Stimulated activated naive B cell treated with anti-CD40 and anti-IgM and Interleukin-4, amounts not matched to agents 10 μg/mL and 1 μg/mL and 100 μg/mL, for 72 hours (primary cell): ENCODE measurements at places on chromosomes 4 and X.

- no peak for DNase-seq
These were observed 1.4 kb downstream of the ANK2 start for GRCh38 chr4:113050837-113051236.

DNA sequence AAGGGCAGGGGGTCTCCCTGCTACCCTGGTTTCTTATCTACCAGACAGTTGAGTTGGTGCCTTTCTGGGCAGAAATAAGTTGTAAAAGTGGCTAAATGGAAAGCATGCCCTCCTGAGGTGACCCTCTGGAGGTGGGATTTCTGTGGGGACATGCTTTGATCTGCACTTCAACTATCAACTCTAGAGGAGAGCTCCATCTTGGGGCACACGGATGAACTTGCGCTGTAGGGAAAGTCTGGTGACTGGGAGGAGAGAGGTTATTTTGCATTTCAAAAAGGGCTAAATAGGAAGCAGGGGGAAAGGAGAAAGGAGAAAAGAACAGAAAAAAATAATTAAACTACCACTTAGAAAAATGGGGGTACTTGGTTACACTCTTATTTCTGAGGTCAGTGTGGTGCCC is 12.7 kb upstream of the RHOXF2B start:
- no peak for DNase-seq

GRCh38 chr4:185713272-185713671 is 98.7 kb downstream of the SORBS2 start:
- no peak for DNase-seq

GRCh38 chr4:3246458-3247398 is 2.2 kb upstream of the MSANTD1 start:
- no peak for DNase-seq

DNA sequence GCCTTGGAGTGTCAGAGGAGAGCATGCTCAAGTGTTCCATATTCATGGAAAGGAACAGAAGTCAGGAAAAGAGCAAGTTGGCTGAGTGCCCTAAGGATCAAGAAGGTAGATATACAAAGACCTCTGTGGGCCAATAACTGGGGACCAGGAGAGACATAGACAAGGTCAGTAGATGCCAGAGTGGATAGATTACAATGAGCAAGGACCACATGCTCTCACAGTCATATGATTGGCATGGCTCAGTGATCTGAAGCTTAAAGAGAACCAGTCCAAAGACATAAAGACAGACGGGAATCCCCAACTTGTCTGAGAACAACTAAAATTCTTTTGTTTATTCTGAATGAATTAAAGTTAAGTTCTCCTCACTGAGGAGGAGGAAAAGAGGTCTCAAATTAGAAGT is 289.7 kb downstream of the HS3ST1 start:
- DNase-seq = peak; percentile 30
